ENCODE measurements at places on chromosomes 3 and 15.

DNA sequence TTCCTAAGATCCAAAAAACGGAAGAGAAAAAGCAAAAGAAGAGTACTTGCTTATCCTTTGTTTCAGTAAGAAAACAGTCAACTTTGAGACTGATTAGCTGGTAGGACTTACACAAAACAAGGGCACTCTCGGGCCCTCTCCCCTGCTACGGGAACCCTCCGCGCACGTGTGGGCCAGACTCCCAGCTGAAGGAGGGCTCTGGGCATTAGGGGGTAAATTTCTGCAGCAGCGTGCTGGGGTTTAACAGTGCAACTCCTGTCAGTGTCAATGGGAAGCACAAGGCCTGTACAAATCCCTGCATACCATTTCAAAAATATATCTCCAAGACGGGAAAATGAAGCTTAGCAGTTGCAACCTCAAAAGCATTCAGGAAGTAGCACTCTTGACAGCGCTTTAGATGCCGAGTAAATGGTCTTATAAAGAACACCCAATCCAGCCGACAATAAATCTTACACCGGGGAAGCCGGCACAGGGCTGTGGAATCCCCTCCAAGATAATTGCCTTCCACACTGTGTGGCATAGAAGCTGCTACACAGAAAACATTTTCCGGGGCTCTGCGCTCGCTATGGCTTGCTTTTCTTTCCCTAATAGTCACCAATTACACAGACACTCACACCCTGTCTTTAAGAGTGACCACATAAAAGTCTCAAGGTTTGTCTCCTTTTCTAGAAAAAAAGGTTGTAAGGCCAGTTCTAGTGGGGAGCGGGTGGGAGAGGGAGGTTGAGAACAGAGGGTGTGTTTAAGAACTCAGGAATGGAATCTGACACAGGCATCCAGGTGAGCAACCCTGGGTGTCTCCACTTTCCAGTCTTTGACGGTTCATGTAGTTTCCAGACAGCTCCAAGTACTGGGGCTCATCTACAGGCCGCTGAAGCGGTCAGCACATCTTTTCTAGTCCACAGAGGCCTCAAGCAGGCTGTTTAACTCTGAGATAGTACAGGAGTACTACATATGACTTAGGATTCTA is 512.7 kb downstream of the FOXP1 start:
- no peak for DNase-seq

GRCh38 chr3:177960014-177960413 is 576.2 kb upstream of the KCNMB2 start:
- DNase-seq = no peak

- no peak for DNase-seq
These were observed 155.7 kb downstream of the LPP start for GRCh38 chr3:188309437-188310269.

GRCh38 chr15:74180881-74181602 is 7.5 kb downstream of the ISLR start:
- no peak for DNase-seq

GRCh38 chr15:44250566-44251205 is 37.8 kb upstream of the GOLM2 start:
- DNase-seq = no peak

DNA sequence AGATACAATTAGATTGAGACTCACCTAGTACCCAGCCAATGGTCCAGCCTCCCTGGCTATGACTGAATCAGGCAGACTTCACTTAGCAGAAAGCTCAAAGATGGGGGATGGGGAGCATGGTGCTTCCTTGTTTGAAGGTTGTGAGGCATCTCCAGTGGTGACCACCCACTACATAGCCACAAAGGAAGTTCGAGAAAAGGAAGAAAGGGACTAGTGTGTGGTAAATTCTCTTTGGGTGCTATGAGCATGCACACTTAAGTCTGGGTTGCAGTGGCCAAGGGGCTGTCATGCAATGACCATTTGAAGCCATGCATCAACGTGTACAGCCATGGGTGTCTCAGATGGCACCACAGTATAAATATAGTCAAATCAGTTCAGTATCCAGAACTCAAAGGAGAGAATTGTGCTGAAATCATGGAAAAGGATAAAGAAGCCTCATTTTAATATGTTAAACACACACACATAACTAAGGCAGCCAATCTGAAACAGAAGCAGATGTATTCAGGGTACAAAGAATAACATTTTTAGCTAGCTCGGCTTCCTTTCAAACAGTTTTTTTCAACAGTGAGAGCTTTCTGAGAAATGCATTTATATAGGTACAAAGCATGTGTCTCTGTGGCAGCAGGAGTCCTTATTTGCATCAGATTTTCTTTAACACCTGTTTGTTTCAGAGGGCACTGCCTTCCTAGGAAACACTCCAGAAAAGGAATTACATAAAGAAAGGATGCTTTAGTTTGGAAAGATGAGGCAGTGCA is 275.5 kb downstream of the GAP43 start:
- DNase-seq = no peak

GRCh38 chr3:193132964-193133363 is 108.1 kb upstream of the PLAAT1 start:
- DNase-seq = no peak

Measured in K562 (cell line).